ENCODE measurements at places on chromosomes 16 and 17.
A peak's percentile ranks its signal among the peaks of the same experiment; 100 is the strongest.

DNA sequence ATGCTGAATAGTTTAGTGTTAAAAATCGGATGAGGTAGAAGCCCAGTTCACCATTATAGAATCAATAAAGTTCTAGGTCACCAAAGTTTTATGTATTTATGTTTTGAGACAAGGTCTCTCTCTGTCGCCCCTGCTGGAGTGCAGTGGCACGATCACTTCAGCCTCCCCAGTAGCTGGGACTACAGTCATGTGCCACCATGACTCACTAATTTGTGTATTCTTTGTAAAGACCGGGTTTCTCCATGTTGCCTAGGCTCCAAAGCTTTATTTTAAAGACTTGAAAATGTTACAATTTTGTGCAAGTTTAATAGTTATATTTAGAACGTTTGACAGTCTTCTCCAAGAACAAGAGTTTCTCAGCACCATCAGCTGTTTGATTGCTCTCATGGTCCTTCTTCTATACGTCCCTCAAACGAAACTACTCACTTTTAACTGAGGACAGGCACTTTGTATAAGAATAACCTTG lies 32.1 kb downstream of the NDE1 start:
- peak; percentile 3 for DNase-seq

- DNase-seq, result no peak
Observed at GRCh38 chr16:2798723-2799204, 494 bp downstream of the PRSS41 start.

- no peak for DNase-seq
Observed at GRCh38 chr16:66534376-66534799, 15.5 kb downstream of the TK2 start.

DNA sequence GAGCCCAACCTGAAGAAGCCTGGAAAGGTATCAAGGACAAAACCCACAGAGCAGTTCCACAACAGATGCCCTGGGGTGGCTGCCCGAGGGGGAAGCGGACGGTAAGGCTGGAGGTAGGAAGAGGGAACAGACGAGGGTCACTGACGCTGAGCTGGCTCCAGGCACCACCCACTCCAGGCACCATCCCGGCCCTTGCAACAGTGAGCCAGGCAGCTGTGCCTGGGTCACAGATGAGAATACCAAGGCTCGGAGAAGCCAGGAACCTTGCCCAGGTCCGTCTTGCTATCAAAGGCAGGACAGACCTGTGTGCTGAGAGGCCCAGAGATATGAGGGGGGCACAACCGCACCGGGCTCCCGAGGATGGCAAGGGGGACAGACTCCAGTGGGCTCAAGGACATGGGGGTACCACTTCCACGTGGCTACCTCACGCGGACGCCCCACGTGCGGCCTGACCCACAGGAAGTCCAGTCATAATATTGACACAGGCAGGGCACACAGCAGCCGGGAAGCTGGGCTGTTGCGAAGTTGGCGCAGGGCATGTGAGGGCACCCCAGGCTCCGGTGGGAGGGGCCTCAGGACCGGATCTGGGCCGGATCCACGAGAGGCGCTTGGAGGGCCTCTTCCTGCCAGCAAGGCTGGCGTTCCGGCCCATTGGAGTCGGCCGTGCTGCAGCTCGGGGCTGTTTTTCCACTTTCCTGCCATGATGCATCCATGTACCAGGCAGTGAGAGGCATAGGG lies 29.9 kb downstream of the PEMT start:
- DNase-seq, result no peak

- no peak for DNase-seq
Observed at GRCh38 chr16:9115277-9115676, 23.8 kb downstream of the HAPSTR1 start.

DNA sequence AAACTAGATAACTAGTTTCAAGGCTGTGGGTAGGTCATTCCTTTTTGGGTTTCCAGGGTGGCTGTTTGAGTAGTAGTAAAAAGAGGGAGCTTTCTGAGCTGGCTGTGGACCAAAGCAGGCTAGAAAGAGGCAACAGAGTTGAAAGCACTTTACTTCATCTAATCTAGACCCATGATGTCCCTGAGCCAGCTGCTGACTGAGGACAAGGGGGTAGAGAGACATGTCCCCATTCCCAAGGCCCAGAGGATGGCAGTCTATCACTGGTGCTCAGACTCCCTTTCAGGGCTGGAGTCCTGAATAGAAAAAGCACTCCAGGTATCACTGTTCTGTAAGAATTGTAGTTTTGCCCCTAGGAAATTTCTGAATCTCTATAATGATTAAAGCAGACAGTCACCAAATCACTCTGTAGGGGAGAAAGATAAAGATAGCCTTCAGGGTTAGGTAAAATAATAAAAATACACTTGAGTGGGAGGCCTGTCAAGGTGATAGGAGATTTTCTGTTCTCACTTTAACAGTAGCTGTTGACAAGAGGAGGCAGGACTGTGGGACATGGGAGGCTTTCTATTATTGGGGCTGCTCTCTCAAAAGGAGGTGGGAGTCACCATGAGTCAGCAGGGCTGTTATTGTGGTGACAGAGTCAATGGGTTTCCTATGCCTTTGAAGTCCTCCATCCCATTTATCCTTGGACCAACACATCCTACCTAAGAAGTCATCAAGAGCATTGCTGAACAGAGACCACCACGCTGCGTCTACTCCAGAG lies 190.2 kb upstream of the MPHOSPH6 start:
- DNase-seq, result no peak

DNA sequence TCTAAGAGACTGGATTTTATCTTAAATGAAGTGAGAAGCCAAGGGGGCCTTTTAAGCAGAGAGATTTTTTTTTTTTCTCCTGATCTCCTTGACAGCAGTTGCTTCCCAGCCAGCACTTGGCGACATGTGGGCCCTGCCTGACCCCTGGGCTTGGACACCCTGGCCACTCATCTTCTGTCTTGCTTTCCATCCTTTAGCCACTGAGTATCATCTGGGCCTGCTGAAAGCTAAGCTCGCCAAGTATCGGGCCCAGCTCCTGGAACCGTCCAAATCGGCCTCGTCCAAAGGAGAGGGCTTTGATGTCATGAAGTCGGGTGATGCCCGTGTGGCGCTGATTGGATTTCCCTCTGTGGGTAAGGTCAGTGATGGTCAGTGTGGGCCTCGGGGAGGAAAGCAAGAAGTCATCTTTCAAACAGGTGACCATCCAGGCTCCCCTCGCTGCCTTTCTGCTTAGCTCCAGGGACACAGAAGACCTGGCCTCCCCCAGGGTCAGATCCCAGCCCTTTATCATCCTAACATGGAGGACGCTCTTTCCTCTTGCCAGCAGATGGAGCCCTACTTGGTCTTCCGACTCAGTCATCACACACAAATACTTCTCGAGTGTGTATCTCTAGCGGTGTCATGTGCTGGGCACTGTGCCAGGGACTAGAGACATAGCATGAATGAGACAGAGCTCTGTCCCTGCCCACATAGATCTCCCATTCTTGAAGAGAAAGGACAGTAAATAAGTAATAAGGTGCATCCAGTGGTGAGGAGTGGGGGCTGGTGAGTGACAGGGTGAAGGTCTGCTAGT lies 6.1 kb downstream of the DRG2 start:
- no peak for DNase-seq

DNA sequence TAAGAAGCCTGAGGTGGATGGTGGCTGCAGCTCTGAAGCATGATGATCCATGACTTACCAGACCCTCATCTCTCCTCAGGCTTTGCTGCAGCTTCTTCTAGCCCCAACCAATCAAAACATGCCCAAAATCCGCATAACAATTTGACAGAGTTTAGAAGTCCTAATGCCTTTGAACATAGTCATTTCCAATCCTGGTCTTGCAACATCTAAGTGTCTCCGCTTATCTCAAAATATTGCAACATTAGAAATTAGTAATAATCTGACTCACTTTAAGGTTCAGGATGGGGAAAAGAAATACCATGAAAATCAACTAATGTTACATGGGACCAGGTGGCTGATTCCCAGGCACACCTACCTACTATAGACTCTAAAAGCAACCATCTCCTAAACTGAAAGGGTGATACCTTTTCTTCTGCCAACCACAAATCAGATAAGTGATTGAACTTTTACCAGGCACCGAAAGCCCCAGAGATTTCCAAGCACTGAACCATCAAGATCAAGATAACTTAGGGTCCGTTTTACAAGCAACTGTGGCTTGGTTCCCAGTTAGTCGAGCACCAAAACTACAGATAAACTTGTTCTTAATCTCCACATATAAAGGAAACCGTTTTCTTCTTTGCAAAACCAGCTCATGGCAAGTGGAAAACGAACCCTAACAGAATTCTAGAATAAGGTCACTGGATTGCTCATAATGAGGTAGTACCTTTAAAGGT lies 14.0 kb downstream of the ERN1 start:
- DNase-seq, result no peak

DNA sequence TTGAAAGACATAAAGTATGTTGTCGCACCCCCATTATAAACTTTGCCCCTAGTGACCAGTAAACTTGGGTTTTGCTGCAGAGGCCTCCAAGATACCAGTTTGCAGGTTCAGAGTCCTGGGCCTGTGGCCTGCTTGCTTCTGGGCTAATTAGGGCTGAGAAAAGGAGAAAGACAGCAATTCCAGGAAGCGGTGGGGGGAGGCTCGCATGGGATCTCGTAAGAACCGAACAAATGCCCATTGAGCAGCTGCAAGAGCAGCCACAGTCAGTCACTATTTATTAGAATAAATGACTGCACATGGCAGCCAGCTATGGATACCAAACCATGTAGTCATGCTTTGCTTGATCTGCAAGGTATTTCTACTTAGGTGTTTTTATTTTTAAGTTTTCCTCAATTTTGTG lies 4.9 kb downstream of the SHISA9 start:
- no peak for DNase-seq

All from activated T-helper 9 cell treated with anti-CD3 and anti-CD28 coated beads, Interleukin-2, amount 50 U/mL, for 16 hours (primary cell).